ENCODE measurements at places on chromosomes 6 and 20.

DNA sequence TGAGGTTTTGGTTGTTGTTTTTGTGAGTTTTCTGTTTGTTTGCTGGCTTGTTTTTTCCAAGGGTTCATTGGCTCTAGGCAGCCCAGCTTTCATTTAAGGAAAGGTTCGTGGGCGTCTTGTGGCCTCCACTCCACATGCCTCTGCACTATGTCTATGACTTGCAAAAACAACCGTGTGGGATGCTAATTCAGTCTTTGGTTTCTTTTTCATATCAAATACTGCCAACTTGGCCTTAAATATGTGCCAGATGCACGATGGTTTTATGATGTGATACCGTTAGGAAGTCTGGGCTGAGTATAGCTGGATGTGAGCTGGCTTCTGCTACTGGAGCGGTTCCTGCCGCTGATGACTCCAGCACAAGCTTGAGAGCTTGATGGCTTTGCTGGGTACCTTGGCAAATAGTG is 96.3 kb downstream of the BMP2 start:
- DNase-seq, result no peak

DNA sequence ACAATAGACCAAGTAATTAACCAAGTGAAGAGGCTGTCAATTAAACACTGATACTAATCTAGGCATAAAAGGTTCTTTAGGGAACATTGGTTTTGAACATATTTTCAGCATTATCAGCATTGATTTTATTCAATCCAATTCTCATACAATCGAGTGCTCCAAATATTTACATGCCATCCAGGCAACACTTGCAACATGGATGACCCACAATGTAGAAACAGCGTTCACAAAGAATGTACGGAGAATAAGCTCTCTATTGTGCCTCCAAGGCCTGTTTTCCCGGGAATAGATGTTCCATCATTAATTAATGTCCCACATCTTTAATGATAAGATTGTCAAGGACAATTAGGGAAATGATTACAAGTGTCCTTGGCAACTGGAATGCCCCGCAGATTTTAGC is 117.4 kb downstream of the RFX6 start:
- DNase-seq, result no peak

DNA sequence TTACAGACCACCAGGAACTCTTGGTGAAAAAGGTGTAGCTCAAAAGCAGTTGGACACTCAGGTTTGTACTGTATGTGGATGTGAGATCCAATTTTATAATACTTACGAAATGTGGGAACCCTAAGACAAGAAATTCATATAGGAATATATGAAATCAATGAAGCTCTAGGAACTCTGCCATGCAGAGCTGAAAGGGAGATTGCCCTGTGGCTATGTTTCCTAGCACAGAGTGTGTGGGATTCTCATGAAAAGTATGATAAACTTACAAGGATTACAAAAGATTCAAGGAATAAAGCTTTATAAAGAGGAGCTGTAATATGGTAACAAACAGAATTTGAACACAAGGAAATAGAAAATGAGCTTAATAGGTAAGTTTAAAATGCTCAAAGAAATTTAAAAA is 205.7 kb upstream of the FAM83B start:
- DNase-seq, result no peak

DNA sequence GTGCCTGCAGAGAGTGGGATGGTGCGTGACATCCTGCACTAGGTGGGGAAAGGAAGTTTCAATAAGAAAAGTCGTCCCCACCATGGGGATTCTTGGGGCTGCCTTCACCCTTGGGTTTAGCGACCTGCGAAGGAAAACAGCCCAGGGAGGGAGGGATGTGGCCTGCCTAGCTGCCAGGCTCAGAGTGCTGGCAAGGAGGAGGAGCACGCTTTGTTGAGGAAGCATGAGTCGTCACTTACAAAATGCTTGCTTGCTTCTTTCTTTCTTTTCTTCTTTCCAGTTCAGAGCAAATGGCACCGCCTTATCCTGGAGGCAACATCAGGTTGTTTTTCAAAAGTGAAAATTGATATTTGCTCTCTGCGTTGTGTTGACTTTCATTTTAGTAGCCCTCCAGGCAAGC is 123.2 kb downstream of the TFAP2C start:
- DNase-seq, result no peak

- no peak for DNase-seq
These were observed 35.3 kb downstream of the TPX2 start for GRCh38 chr20:31774408-31774807.

DNA sequence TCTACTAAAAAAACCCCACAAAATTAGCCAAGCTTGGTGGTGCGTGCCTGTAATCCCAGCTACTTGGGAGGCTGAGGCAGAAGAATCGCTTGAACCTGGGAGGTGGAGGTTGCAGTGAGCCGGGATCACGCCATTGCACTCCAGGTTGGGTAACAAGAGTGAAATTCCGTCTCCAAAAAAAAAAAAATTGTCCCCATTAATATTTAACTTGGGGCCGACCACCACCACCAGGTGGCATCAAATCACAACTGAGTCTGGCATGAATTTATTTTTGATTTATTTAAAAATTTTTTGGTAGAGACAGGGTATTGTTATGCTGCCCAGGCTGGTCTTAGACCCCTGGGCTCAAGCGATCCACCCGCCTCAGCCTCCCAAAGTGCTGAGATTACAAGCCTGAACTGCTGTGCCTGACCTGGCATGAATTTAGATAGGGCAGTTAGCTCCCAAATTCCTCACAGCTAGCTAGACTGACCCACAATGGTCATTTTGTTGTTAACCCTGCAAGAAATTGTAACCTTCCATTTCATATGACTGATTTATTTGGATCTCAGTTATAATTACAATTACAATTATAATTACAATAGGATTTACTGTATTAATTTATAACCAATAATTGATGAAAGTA is 17.1 kb upstream of the BEND3 start:
- peak; percentile 55 for DNase-seq

GRCh38 chr6:45191414-45191813 is 136.7 kb upstream of the RUNX2 start:
- no peak for DNase-seq

DNA sequence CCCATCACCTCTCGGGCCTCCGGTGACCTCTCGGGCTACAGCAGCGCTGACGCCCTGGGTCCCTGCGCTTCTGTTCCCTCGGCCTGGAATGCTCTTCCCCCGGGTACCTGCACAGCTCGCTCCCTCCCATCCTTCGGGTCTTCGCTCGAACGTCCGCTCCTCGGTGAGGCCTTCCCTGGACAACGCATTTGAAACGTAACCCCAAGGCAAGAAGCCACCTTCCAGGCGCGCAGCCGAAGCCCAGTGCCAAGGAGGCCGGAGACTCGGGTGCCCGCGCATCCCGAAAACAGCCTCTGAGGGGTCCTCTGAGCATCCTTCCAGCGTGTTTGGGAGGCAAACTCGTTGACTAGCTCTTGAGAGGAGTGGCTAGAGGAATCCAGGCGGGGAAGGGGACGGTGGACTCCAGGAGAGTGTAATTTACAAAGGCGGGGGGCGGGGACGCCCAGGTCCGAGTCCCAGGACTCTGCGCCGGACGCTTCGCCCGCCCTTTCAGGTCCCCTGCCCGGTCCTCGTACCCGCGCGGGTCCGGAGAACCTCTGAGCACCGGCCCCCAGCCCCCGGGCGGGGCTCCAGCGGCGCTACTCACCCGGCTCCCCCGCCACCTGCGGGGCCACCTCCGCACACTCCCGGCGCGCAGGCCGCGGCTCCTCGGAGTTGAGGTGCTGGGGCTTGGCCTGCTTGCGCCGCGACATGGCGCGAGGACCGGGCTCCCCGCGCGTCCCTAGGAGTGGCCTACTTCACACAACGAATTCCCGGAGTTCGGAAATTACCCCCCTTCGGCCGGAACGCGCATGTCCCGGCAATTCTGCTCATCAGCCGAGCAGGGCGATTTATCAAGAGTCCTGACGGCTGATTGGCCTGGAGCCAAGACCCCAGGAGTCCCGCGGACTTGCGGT is 86.8 kb downstream of the ZFP64 start:
- no peak for DNase-seq

DNA sequence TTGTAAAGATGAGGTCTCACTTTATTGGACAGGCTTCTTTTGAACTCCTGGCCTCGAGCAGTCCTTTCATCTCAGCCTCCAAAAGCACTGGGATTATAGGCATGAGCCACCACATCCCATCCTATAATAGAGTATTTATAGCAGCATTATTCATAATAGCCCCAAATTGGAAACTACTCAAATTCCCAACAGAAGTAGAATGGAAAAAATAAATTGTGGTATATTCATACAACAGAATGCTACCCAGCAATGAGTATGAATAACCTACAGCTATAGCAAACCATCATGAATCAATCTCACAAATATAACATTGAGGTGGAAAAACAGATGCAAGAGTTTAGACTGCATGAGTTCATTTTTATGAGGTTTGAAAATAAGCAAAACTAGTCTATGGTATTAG is 84.8 kb upstream of the BTBD3 start:
- DNase-seq, result no peak

DNA sequence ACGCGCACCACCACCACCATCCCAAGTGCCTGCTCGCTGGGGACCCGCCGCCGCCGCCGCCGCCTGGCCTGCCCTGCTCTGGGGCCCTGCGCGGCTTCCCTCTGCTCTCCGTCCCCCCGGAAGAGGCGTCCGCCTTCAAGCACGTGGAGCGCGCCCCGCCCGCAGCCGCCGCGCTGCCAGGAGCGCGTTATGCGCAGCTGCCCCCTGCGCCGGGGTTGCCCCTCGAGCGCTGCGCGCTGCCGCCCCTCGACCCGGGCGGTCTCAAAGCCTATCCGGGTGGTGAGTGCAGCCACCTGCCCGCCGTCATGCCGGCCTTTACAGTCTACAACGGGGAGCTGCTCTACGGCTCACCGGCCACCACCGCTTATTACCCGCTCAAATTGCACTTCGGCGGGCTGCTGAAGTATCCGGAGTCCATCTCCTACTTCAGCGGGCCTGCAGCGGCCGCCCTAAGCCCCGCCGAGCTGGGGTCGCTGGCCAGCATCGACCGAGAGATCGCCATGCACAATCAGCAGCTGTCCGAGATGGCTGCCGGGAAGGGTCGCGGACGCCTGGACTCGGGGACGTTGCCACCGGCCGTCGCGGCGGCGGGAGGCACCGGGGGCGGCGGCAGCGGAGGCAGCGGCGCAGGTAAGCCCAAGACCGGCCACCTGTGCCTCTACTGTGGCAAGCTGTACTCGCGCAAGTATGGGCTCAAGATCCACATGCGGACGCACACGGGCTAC is 7.2 kb downstream of the PRDM13 start:
- no peak for DNase-seq

- DNase-seq, result no peak
These were observed 33.9 kb upstream of the MBOAT1 start for GRCh38 chr6:20246125-20246524.

- no peak for DNase-seq
These were observed 333.3 kb upstream of the SYNCRIP start for GRCh38 chr6:85975957-85976356.

DNA sequence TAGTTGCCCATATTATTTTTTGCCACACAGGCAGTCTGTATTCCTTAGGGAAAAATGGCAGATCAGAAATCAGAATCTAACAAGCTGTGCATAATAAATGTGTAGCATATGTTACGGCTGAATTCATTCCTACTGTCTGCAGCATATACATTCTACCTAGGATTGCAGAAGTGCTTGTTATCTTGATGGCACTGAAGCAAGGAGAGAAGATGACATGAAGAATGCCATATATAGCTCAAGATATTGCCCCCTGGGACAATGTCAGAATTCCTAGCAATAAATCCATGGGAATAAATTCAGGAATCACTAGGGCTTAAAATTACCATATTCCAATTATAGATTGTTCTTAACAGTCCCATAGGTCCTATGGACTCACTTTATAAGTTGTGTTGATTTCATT is 293.0 kb upstream of the CNR1 start:
- no peak for DNase-seq

DNA sequence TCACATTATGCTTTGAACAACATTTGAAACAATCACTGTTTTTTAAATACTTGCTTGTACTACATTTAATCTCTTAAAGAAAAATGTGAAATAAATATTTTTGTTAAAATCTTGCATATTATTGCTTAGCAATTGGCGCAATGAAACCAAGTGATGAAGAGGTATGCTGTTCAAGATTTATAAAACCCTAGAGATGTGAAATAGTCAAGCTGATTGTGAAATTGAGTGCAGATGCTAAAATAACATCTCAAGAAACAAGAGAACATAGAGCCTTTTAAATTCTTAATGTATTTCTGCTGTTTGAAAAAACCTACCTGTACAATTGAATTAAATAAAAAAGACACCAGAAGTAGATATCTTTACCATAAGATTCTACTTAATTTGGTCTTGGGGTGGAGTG is 179.2 kb upstream of the MCHR2 start:
- DNase-seq, result no peak

DNA sequence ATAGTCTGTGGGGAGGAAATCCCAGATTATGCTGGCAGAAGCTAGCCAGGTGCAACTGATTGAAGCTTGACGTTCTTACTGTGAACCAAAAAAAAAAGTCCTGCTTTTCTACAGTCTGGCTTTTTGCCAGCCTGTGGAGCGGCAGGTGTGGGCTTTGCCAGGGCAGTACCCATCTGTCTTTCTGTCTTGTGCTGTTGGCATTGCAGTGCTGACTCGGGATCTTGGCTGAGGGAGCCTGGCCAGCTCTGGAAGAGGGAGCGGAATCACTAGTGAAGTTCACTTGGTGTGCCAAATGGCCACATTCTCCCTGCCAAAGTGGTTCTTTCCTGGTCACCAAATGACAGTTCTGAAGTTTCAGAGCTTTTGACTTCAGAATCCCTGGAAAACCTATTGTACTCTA is 5.0 kb downstream of the KIF3B start:
- no peak for DNase-seq

- DNase-seq, result no peak
These were observed 8.7 kb upstream of the POU3F2 start for GRCh38 chr6:98825600-98826230.

- DNase-seq, result peak; percentile 7
These were observed 33.1 kb upstream of the FBXL4 start for GRCh38 chr6:98980819-98981218.

DNA sequence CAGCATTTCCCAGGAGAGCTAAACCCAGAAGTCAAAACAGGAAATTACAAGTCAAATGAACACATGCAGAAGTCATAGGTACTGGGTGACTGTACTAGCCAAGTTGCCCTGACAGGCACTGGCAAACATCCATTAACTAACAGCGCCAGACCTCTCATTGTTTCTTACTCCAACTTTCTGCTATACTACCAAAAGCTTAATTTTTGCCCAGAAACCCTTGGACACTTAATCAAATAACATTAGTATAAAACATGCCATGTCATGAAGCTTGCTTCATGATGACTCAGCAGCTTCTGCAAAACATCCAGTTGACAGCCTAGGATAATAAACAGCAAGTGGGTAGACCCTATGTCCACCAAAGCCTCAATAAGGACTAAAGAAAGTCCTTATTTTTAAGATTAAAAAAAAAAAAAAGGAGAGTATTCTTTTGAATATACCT is 3.5 kb downstream of the NUP153 start:
- peak; percentile 94 for DNase-seq
